ENCODE measurements at places on chromosomes 5 and 9.

GRCh38 chr5:28896949-28897348 is 1858.6 kb upstream of the CDH9 start:
- no peak for DNase-seq

- DNase-seq, result no peak
These were observed 3.6 kb upstream of the ENG start for GRCh38 chr9:127858041-127858512.

GRCh38 chr9:35732800-35733541 is 505 bp downstream of the CREB3 start:
- no peak for DNase-seq

- no peak for DNase-seq
These were observed 98.1 kb downstream of the SREK1 start for GRCh38 chr5:66242050-66242715.

- no peak for DNase-seq
These were observed 19.9 kb downstream of the PDGFRB start for GRCh38 chr5:150135557-150136304.

DNA sequence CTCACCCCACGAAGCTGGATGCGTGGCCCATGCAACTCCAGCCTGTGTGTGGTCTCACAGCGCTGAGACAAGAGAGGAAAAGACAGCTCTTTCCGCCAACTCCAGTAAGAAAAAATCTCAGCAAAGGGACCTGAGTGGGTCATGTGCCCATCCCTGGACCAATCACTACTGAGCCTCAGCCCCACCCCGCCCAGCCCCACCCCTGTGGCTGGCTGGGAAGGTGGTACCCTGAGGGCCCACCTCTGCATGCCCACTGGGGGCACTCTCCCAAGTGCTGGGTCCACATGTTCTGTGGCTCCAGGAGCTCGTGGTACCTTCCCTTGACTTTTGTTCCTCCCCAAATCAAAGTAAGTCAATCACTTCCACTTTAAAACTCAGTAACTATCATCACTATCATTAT is 105.1 kb upstream of the SMIM23 start:
- DNase-seq, result no peak

DNA sequence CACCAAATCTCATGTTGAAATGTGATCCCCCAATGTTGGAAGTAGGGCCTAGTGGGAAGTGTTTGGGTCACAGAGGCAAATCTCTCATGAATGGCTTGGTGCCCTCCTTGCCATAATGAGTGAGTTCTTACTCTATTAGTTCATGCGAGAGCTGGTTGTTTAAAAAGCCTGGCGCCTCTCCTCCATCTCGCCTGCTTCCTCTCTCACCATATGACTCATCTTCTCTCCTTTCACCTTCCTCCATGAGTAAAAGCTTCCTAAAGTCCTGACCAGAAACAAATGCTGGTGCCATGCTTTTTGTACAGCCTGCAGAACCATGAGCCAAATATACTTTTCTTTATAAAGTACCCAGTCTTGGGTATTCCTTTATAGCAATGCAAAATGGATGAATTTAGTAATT is 20.9 kb upstream of the ARHGAP26 start:
- no peak for DNase-seq

DNA sequence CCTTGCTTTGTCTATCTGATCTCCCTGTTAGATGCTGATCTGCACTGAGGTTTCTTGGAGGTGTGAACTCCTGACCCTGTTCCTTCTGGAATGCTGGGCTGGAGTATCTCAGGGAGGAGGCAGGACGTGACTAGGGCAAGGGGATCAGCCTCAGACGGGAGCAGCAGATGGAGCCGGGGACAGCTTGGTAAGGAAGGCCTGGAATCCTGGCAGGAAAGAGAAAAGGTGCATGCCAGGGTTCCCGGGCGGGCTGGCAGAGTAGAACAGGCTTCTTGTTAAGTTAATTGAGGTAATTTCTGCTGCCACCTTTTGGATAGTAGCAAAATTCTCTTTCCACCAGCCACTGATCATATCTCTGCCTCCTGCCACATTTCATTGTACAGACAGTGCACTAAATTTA is 180.9 kb downstream of the ZNF462 start:
- no peak for DNase-seq

DNA sequence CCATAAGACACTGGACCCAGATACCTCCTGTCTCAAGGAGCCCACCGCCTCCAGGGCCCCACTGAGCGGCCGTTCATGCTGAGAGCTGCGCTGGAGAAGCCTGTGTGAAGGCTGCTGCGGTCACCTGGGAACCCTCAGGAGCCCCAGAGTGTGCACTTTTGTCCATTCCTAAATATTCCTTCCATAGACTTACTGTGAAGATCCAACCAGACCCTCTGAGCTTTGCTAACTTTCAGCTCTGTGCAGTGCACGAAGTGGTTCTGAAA is 119.5 kb downstream of the COL23A1 start:
- no peak for DNase-seq

- no peak for DNase-seq
These were observed 69.2 kb downstream of the VCAN start for GRCh38 chr5:83540783-83541182.

GRCh38 chr5:180007582-180007981 is 64.0 kb downstream of the RNF130 start:
- no peak for DNase-seq

GRCh38 chr5:135210286-135211055 is 176.4 kb upstream of the PITX1 start:
- no peak for DNase-seq

Measured in T-helper 1 cell (primary cell).